ENCODE measurements at places on chromosomes 2 and 18.

- no peak for DNase-seq
Observed at GRCh38 chr2:25090801-25091200, 48.9 kb downstream of the EFR3B start.

- DNase-seq: no peak
Observed at GRCh38 chr2:70243806-70244584, 4.4 kb downstream of the TIA1 start.

DNA sequence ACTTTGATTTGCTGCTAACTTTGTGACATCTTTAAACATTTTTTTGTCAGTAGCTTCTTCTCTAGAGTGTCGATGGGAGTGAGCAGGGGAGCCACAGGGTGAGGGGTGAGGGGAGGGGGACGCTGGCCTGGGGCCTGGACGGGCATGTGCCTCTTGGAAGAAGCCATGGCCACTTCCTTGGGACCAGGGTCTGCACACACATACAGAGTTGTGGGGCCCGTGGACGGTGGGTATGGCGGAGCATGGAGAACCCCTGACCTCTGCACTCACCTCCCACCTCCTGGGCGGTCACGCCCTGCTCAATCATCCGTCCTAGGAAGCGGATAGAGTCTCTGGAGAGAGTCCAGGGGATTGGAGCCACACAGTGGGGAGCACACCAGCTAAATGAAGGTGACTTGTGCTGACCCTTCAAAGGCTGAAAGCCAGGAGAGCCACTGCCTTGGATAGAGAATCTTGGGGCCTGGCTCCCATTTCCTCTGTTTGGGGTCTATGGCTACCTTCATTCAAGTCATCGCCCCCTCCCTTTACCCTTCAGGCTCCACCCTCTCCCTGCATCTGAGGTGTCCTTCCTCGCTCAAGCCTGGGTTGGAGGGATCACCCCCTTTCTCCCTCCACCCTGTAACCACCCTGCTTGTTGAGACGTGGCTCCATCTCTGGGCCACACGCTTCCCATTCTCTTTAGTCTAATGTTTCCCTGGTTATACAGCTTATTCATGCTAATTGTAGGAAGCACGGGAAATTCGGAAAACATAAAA lies 63.9 kb upstream of the HAAO start:
- no peak for DNase-seq

- no peak for DNase-seq
Observed at GRCh38 chr2:221850076-221850475, 278.0 kb upstream of the EPHA4 start.

GRCh38 chr2:165016772-165017411 lies 61.6 kb upstream of the SLC38A11 start:
- no peak for DNase-seq
